Eye (tissue), 1 donor: ENCODE measurements at places on chromosomes 3 and 15.

DNA sequence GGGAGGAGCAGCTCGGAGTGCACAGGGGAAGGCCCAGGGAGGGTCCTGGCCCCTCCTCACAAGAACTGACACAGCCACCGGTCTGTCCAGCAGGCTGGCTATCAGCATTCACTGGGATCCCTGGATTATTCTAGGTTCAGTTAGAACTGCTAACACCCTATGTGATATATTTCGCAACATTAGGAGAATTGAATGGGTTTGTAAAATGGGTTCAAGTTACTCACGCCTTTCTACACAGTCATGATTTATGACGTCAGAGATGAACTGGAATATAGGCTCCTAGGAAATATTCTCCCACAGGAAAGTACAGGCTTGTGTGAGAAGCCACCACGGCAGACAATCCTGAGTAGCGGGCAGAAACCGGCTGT is 969 bp upstream of the BSN start:
- DNase-seq = no peak

- DNase-seq = no peak
These were observed 532 bp upstream of the RTP1 start for GRCh38 chr3:187196573-187197334.

DNA sequence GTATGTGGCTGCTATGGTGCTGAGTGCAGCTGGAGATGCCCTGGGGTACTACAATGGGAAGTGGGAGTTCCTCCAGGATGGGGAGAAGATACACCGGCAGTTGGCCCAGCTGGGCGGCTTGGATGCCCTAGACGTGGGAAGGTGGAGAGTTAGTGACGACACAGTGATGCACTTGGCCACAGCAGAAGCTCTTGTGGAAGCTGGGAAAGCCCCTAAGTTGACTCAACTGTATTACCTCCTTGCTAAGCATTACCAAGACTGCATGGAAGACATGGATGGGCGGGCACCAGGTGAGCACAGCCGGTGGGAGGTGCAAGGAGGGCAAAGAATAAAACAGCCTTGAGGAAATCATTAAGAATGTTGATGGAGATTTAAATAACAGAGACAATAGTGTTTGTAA is 2.9 kb downstream of the ADPRH start:
- DNase-seq = no peak

DNA sequence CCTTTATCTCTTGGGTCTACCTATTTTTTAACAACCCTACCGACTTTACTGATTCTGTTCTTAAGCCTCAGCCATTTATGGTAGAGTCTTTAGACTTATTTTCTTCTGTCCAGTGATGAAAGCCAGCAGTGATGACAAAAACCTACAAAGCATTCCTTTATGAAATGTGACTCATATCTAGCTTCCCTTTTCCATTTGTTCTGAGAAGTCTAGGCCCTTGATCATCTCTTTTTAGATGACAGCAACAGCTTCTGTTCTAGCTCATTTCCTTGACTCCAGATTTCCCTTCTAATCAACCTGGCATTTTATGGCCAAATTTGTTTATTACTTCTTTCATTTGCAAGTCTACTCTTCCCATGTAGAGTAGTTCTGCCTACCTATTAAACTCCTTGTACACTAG is 36.1 kb downstream of the CFAP44 start:
- no peak for DNase-seq

DNA sequence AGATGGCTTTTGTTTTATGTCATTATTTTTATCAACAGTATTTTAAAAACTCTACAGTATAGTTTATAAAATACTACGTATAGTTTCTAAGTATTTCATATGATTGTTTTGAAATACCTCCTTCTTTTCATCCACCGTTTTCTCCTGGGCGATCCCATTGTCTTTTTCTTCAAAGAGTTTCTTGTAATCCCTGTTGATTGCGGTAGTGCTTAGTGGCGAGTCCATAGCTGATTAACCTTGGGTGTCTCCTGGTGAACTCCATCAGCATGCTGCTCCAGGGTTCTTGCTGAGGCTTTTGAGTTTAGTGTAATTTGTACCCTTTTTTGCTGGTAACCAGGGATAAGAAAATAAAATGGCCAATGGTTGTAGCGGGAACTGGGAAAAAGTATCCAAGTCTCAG is 3.6 kb downstream of the PIAS1 start:
- DNase-seq = peak; percentile 24

DNA sequence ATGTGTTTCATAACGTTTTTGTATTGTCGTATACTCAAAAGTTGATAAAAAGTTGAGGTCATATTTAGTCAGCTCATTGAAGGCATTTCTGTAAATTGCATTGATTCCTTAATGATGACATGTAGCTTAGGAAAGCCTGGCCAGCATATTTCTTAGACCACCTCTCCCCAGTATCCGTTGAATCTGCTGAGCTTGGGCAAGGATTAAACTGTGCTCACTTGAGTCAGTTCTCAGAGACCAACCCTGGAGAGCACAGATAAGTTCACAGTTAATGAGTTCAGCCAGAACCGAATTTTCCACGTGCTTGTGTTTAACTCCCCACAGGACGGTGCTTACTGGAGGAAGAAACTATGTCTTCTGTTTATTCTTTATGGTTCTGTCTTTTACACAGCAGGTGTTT is 132.7 kb downstream of the SLC25A26 start:
- DNase-seq = peak; percentile 37

- DNase-seq = peak; percentile 60
These were observed 88.4 kb upstream of the GALNT15 start for GRCh38 chr3:16085884-16086608.

- DNase-seq = peak; percentile 82
These were observed 512 bp downstream of the LARP6 start for GRCh38 chr15:70853318-70853972.

DNA sequence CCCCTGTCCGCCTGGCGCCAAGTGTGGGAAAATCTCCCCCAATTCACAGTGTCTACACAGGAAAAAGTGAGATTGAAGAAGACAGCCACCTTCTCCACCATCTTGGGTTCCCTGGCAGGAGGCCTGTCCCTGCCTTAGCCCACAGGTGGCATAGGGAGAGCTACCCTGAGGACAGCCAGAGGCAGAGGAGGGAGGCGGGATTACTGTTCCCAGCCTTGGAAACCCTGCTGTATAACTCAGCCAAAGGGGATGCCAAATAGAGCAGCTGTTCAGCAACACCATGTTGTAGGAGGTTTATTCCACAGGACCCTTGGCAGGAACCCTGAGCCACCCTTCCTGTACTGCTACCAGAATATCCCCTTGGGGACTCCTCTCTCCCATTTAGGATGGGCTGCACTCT is 54.8 kb downstream of the PAK2 start:
- DNase-seq = no peak

DNA sequence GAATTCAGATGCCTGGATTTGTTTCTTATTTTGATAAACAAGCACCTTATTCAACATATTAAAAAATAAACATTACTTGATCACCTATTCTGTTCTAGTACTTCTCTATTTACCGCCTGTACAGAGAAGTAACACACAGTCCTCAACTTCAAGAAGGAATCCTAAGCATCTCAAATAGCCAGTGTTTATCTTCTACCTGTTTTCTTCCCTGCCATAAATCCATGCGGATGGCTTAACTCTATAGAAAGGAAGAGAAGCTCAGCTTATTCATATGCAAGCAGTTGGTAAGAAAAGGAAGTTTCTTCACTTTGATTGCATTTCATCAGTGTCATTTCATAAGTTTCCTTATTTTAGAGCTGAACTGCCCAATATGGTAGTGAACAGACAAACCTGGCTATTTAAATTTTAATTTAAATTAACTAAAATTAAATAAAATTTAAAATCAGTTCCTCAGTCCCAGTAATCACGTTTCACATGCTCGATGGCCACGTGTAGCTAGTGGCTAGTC is 210.0 kb upstream of the PEX5L start:
- DNase-seq = no peak

GRCh38 chr3:123092243-123092642 is 25.4 kb downstream of the PDIA5 start:
- no peak for DNase-seq

DNA sequence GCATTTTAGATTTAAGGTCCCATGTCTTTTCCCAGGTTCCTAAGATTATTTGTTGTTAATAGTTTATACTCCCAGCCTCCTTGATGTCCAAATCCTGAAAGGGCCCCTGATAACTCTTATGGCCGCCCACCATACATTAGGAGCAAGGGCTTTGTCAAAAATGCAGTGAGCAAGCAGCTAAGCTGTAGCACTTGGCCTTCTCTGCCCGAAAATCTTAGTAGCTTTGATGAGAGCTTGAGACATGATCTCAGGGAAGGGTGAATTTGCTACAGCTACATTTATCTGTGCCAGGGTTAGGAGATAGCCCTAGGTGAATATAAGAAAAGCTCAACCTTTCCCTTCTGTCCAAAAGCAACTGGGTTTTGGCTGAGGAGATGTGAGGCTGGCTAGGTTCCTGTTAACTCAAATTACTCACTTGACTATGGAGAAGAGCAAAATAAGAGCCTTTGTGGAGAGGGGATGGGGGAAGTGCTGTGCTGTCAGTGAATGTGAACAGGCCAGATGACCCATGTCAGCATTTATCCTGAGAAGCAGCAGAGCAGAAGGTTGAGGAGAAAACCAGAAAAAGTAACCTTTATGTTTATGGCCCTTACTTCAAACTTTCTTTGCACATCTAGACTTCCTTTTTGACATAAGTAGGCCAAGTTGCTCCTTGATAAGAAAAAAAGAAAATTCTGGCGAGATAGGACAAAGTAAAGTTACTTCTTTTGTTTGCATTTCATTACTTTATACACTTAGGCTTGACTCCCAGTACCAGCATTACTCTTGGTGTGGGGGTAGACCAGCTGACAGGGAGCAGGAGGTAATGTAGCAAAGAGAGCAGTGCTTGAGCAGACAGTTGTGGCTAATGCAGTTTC is 21.1 kb downstream of the MAPK6 start:
- DNase-seq = peak; percentile 61

DNA sequence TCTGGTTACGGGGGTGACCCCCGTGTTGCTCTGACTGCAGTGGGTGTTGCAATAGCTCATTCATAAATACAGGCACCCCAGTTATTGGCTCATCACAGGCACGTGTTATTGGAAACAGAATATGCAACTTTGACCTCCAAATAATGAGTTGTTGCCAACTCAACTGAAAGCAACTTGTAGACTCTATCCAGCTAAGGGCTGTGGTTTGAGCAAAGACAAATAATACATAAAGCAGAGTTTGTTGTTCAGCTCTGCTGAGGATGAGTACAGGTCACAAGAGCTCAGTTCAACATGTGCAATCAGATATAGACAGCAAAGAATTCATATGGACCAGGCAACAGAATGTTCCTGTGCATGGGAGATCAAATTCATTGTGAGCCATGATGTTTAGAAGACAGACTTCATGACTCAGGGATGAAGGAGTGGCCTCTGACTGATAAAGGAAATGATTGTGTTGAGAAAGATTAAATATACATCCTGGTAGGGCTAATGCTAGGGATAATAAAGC is 87.6 kb upstream of the LRIG1 start:
- DNase-seq = no peak

DNA sequence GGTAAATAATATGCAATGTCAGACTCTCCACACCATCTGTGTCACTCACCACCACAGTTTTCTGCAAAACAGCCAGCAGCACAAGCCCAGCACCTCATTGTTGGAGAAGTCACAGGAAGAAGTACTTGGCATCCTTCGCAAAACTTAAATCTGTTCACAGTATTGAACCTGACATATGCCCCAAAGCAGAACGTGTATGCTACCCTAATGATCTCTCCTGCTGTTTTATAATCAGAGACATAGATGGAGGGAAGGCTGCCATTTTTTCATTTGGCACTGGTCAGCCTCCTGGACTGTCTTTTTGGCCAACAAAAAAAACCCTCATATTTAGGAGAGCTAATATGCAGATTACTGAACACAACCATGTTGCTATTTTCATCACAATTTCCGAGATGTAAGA is 1272.9 kb downstream of the ROBO1 start:
- no peak for DNase-seq

- DNase-seq = peak; percentile 58
These were observed 69.7 kb downstream of the USF3 start for GRCh38 chr3:113626503-113627371.

GRCh38 chr3:156902916-156903315 is 76.8 kb downstream of the LEKR1 start:
- no peak for DNase-seq

GRCh38 chr3:161770484-161771386 is 274.1 kb downstream of the OTOL1 start:
- no peak for DNase-seq

- peak; percentile 86 for DNase-seq
These were observed 94.0 kb upstream of the MEX3B start for GRCh38 chr15:82139823-82140268.

DNA sequence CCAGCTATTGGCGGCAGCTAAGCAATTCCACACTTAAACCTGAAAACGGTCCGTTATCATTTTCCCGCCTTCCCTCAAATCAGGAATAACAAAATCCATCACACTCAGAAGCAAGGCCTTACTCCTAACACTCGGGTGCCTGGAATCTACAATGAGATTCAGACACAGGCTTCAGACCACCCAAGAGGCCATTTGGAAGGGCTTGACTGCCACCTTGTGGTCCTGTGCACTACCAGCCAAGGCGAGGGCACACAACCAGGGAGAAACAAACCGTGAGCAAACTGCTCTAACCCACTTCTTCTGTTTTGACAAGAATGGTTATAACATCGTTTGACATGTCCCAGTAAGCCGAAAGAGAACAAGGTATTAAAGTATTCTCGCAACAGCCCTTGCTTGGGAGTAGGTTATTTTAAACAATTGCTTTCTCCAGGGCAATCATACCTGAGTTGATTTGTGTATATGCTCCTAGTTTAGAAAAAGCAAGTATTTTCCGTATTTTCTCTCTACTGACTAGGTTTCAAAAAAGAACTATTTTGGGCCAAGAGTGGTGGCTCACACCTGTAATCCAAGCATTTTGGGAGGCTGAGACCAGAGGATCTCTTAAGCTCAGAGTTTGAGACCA is 40.1 kb upstream of the TAFA4 start:
- DNase-seq = peak; percentile 94

GRCh38 chr15:27763514-27763913 is 335.6 kb downstream of the OCA2 start:
- no peak for DNase-seq

DNA sequence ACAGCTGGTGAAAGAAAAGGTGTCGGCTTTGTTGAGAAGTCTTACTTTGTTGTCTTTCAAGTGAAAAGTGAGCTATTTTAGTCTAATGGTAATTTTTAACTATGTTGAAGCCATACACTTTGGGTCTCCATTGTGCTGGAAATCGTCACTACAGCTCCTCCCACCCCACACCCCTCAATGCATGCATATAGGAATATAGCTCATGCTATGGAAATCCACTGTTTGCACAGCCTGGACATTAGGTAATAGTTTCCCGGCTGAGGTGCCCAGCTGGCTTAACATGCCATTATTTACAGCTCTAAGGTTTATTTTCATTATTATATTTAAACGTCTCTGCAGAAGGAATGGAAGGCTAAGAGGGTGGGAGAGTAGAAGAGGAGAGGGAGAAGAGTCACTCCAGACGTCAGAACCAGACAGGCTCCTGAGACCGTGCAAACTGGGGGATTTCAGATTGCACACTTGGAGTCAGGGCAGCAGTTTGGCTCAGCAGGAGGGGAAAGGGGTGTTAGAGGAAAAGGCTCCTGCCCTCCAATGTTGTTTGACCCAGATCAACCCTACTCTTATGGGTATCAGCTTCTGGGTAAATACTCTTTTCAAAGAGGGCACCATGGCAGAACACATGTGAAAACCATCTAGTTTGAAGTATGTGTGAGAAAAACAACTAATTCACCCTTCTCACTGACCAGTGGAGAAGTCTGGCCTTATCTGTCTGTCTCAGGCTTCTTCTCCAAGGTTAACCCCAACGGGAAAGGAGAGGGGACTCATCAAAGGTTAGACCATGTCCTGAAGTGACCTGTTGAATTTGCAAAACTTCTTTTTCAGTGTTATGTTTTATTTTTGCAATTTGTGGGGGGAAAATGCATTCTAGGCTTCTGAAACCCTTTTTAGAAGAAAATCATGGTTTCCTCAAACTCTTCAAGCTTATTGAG is 218.7 kb upstream of the CTDSPL start:
- DNase-seq = no peak

GRCh38 chr15:101170568-101171350 is 81.1 kb downstream of the CHSY1 start:
- DNase-seq = no peak
